ENCODE measurements at places on chromosomes 1 and 21.

DNA sequence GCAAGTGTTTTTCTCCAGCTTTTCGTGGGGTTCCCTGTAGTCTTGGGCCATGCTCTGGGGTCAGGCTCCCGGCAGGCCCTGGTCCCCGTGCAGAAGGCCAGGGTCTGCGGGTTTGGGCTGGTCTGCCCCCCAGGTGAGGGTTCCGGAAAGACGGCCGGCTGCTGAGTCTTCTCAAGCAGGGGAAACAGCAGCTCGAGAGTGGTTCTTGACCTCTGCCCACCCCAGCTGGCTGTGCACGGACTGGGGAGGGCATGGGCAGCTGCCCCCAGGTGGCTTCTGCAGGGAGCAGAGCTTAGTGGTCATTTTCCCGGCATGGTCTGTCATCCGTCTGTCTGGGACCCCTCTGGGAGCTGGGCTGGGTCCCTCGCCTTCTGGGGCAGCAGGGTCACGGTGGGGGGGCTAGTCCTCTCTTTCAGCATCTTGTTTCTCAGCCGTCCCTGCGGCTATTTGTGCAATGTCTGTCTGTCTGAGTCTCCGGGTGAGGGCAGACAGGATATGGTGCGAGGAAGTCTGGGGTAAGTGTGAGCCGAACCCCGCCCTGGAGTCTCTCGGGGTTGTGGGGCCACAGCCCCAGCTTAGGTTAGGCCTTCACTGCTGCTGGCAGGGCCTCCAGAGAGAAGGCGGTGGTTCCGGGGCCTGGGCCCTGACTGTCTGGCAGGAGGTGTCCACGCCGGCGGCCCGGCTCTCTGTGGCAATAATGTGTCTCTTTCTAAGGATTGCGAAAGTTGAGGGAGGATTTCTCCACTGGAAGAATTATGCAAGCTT, 6.1 kb downstream of the SKI start:
- DNase-seq, result no peak

DNA sequence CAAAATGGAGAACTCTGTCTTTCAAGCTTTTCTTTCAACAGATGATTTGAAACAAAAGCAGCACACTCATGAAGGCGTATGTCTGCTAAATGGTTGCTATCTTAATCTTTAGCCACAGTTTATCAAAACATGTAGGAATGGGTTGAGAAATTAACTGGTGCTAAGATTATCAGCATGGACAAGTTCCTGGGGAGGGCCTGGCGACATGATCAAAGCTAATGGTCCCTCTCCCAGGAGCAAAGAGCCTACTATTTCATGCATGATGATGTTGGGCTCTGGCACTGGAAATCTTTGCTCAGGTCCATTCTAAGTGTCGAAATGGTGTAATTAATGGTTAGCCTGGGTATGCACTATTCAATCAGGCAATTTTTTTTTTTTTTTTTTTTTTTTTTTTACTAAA, 91.7 kb downstream of the SLC45A1 start:
- DNase-seq, result no peak

- DNase-seq, result peak; percentile 15
Observed at GRCh38 chr1:109391626-109392025, 6.1 kb downstream of the SORT1 start.

- DNase-seq, result no peak
Observed at GRCh38 chr1:180534214-180534613, 24.6 kb upstream of the OVAAL start.

- no peak for DNase-seq
Observed at GRCh38 chr1:101595881-101596374, 359.1 kb downstream of the S1PR1 start.

DNA sequence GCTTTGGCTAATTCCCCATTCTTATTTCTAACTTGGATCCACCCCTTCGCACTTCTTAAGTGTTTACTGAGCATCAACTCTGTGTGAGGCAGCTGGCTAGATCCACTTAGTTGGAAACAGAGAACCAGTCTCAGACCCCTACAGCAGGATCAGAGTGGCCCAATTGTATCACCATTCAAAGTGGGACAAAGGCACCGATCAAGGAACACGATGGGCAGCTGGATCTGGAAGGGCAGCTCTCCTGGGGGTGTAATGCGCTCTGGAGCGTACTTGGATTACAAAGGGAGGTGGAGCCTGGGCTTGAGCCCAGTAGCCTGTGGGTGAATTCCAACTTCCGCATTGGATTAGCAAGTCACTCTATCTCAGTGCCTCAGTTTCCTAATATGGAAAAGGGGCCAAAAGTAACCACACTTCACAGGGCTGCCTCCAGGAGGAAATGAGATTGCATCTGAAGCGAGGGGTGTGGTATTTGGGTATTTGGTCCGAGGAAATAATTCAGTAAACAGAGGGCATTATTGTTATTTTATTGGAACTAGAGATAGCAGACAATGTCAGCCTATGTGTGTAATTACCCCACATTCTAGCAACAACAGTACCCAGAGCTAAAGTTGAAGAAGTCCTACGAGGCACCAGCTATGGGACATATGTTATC, 11.9 kb downstream of the ECE1 start:
- DNase-seq, result no peak

DNA sequence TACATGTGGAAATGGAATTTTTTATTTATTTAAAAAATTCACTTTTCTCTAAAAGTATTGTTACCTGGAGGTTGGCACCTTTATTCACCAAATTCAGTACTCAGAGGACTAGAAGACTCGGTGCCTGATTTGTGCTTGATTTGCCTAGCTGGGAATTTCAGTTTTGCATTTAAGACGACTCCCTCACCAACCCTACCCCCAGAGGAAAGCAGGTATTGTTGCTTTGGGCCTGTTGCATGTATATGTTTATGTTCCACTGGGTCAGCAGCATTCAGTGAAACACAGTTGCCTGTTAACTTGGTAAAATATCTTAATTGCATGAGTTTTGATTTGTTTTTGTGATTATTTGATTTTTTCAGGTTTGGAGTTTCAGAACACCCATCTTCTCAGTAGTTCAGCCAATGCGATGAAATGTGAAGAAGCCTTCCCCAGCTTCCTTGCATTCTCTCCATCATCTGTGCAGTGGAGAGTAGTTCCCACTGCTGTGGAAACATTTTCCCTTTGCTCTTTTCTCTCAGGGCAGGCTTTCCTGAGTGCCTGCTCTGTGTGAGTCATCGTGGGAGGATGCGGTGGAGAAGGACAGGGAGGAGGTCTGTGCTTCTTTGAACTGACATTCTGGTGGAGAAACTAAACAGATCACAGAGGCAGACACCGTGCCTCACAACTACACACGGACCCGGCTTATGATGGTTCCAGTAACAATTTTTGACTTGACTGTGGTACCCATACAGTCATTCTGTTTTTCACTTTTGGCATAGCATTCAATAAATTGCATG, 6.4 kb downstream of the ADARB1 start:
- no peak for DNase-seq

DNA sequence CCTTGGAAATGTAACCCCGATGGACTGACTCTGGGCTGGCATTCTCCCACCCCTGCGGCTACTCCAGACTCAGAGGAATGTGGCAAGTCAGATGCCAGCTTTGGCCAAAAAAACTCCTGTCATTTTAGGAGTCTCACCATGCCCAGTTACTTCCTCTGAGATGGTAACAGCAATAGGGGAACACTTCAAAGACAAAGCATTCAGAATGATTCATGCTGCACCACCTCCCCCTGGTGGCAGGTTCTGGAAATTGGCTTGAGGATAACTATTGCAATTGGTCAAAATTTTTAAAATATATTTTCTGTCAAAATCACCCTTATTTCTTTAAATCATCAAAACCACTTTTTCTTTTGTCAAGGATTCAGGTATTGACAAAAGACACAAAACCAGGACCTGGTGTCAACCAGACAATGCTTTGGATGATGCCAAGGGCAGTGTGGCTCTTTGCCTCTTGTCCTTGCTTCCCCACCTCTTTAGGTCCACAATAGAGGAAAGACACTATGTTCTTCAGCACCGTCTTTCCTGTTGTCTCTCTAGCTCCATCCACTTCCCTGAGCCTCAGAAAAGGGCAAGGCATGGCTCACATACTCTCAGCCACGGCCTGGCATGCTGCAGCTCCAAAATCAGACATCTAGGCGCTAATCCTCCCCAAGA, 9.9 kb upstream of the CDCA8 start:
- DNase-seq, result peak; percentile 78

- DNase-seq, result no peak
Observed at GRCh38 chr1:82143108-82143833, 342.5 kb downstream of the ADGRL2 start.
